Suppressor macrophage treated with lipopolysaccharide for 1 hour (primary cell): ENCODE measurements at places on chromosomes 7 and 10.

GRCh38 chr10:62352356-62352970, 21.7 kb upstream of the ZNF365 start:
- peak; percentile 4 for DNase-seq

DNA sequence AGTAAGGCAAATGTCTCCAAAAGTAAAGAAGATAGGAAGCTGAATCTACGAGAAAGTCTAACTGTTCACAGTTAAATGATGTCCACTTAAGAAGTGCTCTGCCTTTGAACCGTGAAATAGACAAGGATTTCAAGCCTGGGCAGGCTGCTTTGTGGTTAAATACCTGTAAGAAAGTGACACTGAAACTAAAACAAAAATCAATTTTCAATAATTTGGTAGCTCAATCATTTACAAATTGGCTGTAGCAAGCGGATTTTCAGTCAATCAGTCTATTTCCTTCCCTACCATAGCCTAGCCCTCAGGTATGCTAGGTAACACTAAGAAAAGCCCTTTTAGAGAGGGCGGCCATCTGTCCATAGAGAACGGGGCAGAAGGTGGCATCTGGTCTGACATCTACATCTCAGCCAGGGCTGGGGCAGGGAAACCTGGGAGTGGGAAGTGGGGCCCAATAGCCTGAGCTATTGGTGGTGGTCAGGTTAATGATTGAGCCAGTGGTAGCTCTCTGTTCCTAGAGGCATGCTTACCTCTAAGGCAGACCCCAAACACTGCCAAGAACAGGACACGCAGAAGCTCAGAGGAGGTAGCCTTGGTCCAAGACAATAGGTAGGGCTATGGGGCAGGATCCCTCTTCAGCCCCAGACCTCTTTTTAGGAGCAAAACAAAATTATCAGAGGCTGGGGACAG, 223.2 kb downstream of the CCSER2 start:
- DNase-seq, result no peak

DNA sequence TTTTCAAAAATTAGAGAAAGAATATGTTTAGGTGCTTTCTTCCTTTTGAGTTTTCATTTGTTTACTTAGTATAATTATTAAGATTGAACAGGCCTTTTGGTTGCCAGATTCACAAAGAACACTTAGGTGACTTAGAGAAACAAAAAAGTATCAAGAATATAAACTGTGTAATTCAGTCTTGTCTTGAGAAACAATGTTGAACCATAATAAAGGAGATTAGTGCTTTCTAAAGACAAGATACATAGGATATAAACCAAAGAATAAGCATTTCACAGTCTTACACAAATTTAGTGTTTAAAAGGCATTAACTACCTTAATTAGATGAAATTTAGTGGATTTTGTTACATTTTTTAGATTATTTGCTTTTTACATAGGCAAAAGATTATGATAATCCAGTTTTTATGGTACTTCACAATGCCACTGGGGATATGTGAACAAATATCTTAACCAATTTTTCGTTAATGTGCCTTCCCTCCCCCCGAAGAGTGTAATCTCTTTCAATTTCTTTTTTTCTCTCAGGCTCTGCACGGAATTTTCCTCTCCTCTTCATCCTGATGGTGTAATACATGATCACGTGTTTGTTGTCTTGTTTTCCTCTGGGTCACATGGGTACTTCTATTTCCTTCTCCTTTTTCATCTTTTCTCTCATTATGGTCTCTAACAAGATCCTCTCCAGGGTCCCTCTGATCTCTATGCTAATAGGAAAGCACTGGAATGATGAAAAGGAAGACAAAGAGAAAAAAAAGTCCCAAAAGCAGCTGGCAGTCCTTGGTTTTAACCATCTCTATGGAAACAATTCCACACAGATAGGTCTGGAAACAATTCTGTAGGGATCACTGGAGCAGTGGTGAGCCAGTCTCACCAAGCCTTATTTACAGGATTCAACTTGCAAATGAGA, 3.7 kb upstream of the HNRNPH3 start:
- DNase-seq, result peak; percentile 89

- no peak for DNase-seq
These were observed 177.5 kb downstream of the ANK3 start for GRCh38 chr10:60212195-60212594.

DNA sequence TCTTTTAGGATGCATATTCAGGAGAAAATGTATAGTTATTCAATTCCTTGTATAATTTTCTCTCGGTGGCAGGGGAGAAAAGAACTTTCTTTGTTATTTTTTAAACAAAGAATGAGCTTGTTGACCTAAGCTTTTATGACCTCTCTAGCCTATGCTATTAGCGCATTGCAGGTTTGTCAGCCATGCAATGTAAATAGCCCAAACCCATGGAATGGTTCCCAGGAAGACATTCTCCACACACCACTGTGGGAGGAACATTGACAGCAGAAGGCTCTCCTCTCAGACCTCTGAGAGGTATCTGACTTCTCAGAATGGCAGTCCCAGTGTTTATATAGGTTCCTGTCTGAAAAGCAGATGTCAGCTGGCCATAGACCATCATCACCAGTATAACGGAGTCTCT, 19.6 kb upstream of the AGBL3 start:
- no peak for DNase-seq
